ENCODE measurements at places on chromosomes 2 and 18. TPM values are rescaled to one million over a fixed set of nuclear protein-coding genes. Genes with fewer than 3 reads are reported as not detected.

The ORC4 gene
- total RNA-seq, result 23.5 TPM

The MYL12B gene
- total RNA-seq, result 692 TPM

The RESP18 gene
- total RNA-seq, result not detected

The NEURL3 gene
- total RNA-seq, result not detected

The MBD2 gene
- total RNA-seq, result 27.5 TPM

Measured in IMR-90 (cell line).